ENCODE measurements at places on chromosomes 4 and X. TPM values are rescaled to one million over a fixed set of nuclear protein-coding genes. Genes with fewer than 3 reads are reported as not detected.

The ANOS1 gene
- 0.32 TPM for total RNA-seq

The MAGT1 gene
- 244 TPM for total RNA-seq

The GPR78 gene
- total RNA-seq = not detected

The PDS5A gene
- 90.4 TPM for total RNA-seq

The LDB2 gene
- 114 TPM for total RNA-seq

The HEPH gene
- 0.16 TPM for total RNA-seq

The ARHGAP36 gene
- total RNA-seq = not detected

The COL25A1 gene
- total RNA-seq = 0.16 TPM

The ARHGAP6 gene
- total RNA-seq = 0.06 TPM

The GAB1 gene
- total RNA-seq = 15.1 TPM

The NLRP2B gene
- under 0.01 TPM for total RNA-seq
